Tibial nerve (tissue), 4 donors: ENCODE measurements at places on chromosomes 13 and 19.
A peak's percentile ranks its signal among the peaks of the same experiment; 100 is the strongest.

DNA sequence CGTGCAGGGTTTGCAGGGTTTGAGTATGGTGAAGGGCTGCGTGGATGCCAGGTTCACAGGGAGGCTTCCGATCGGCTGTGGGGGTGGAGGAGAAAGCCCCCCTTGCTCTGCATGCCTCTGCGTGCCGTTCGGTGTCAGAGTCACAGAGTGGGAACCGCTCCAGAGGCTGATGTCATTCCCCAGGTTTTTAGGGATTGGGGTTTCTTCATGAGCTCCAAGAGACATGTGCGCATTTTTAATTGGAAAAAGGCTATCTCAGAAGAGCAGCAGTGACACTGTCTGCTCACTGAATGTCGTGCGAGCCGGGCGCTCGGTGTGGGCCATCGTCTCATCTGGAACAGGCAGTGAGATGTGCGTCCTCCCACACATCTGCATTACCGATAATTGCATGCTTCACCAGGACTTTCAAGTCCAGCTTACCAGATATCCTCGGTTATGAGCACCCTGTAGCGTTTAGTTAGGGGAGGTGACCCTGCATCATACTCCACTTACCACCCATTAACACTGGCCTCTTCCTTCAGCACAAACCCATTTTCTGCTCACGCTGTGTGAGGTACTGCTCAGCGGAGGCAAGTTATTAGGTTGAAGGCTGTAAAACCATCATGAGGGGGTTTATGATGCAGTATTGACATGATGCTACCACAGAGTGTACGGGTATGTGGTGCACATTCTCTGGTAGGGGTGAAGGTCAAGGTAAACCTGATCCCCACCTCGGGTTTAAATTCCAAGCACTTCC, 1.7 kb downstream of the MCF2L start:
- no peak for DNase-seq

GRCh38 chr19:34041925-34042521, 130.3 kb upstream of the LSM14A start:
- DNase-seq: peak; percentile 68

DNA sequence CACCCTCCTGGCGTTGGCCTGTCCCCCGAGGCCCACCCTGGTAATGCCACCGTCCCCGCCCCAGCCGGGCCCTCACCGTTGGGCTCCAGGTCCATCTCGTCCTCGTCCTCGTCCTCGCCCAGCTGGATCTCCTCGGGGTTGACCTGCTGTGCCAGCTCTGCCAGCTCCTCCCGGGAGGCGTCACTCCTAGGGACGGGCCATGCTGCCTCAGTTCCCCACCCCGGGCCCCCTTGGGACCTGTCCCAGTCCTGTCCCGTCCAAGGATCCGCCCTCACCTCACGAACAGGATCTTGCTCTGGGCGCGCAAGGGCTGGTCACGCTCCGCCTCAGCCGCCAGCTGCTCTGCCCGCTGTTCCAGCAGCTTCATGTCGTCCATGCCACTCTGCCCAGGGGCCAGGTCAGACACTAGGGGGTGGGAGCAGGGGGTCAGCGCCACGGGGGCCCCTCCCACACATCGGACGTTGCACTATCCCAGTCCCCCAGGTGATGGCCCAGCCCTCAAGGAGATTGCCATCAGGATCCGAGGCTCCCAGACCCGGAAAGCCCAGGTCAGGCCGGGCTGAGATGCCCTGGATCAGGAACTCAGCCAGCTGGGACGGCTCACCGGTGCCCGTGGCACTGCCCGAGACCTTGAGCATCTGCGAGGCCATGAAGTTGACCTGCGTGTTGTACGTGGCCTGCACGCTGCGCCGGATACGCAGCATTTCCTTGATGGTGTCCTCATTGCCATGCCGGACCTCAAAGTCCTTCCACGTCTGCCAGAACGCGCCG, 9.5 kb downstream of the XAB2 start:
- DNase-seq: no peak

- DNase-seq: no peak
Measured at GRCh38 chr13:44397766-44398223, 24.2 kb downstream of the SERP2 start.

DNA sequence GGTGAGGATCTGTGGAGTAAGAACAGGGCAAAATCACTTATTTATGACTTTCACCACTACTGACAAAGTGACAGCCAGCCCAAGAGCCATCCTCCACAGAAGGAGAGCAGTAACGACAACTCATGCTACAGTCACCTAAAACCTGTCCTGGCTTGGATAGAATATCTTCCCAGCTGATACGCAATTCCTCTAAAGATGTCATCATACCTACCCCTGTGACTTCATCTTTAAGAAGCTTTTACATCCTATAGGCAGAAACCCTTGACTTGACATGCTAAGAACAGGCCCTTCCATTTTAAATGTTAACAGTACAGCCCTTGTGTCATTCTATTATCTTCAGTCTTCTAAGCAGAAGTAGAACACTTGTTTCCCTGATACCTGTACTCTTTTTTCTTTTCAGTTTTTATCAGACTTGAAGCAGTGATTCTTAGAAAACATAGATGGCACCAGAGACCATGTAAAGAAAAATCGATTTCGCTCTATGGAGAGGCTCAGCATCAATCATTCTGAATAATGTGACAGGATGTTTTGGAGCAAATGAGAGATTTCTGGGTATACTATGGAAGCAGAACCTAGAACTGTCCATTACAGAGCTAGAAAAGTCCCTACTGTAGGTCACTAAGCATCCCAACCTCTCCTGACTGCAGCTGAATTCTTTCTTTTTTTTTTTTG, 20.1 kb downstream of the STOML3 start:
- no peak for DNase-seq

DNA sequence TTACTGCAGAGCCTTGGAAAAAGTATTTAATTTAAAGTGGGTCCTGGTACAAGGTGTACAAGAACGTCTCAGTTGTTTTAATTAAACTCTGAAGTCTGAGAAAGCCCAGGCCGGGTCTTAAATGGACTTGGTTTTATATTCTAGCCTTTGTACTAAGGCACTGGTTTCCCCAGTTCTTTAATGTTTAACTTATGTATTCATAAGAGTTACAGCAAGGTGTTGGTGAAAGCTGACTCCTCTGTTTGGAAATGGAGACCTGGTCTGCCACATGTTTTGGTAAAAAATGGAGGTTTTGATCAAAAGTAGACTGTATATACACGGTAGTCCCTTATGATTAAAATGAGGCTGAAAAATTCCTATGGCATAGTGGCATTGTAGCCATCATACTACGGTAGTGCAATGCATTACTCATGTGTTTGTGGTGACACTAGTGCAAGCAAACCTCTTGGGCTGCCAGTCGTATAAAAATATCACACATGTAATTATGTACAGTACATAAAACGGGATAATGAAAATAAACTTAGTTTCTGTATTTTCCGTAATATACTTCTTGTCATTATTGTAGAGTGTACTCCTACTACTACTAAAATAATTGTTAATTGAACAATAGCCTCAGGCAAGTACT, 883.4 kb upstream of the SPRY2 start:
- DNase-seq: no peak

GRCh38 chr19:36773223-36773579, 594 bp upstream of the ZNF850 start:
- no peak for DNase-seq

GRCh38 chr13:92103689-92104153, 705.3 kb downstream of the GPC5 start:
- DNase-seq: no peak

DNA sequence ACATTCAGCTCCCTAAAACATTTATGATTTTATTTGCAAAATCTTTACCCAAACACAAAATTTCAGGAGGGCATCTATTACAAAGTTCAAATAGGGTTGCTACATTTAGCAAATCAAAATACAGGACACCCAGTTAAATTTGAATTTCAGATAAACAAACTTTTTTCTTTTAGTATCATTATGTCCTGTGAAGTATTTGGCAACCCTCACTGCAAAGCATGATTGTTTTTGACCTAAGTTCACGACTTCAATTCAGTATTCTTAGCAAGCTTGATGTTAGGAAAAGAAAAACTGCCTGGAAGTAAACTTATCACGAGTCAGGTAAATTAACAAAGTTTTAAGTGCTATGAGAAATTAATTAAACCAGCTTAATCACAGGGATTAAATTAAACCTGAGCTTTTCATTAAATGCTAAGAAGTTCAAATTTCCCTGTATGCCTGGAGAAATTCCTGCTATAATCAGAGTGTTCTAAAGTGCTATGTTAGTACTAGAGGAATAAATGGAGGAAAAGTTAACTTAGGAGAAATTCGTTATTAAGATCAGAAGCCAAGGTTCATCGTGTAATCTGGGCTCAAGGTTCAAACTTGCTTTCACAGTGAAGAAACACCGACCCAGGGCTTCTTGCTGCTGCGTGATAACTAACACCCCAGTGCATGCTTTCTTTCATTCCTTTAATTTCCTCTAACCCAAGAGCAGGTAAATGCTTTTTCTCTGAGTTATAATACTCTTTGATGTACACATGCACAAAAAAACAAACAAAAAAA, 298.1 kb downstream of the FOXO1 start:
- no peak for DNase-seq

DNA sequence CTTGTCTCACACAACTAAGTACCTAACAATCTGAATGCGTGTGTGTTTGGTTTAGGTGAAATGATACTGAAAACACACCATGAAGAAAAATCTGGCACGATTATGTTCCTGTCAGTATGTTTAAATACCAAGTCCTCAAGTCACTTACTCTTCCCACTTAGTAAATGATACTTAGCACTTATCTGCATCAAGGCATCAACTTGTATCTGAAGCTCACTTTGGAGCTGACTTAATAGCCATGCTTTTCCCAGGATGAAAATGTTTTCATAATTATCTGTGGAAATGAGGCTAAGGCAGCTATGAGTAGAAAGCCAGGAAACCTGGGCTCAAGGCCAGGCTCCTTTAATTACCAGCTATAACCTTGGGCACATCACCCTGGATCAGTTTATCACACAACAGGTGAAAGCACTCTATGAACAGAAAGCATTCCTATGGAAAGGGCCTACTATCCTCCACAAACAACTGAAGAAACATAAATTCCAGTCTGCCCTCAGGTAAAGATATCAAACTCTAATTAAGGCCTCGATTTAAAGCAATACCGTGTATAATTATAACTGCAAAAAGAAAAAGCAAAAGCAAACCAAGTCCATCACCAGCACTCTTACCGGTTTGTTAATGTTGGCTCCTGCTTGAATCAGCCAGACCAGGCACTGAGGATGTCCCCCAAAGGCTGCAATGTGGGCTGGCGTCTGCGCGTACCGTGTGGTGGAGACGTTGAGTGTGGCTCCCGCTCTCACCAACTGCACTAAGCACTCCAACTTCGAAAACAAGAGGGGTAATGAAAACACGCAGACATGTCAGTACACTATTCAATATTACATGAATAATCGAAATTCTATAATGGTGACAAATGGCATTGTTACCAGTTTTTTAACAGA, 4.6 kb downstream of the ANKRD10 start:
- DNase-seq: no peak

- no peak for DNase-seq
Measured at GRCh38 chr19:56423985-56424353, 19.8 kb downstream of the ZNF583 start.

- DNase-seq: peak; percentile 9
Measured at GRCh38 chr13:51222037-51222685, at the start of gene FAM124A. TSS of gene FAM124A (plus strand) at chr13:51222398. CDS start at chr13:51222502, 104 bp downstream.

GRCh38 chr19:30029721-30030510, 87.9 kb downstream of the URI1 start:
- DNase-seq: no peak

DNA sequence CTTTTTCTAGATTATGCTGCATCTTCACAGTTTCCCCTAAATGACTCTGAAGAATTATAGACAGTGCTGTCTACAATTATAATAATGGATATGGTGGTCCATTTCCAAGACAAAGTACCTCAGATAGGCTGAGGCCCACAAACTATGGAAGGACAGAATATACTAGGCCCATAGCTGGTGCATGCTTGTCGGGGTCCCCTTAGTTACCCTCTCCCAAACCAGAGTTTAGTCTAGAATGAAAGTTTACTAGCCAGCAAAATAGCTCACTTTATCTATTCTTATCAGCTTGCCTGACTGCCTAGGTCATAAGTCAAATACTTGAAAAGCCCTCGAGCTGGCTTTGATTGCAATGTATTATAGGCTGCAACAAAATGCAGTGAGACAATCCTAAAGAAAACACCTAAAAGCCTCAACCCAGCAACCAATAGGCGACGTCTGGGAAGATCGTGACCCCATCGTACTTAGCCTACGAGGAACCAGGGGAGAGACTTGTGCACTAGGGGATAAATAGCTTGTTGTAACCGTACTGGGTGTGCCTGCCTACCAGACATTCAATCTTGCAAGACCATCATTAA, 785 bp upstream of the IGFL2 start:
- no peak for DNase-seq

DNA sequence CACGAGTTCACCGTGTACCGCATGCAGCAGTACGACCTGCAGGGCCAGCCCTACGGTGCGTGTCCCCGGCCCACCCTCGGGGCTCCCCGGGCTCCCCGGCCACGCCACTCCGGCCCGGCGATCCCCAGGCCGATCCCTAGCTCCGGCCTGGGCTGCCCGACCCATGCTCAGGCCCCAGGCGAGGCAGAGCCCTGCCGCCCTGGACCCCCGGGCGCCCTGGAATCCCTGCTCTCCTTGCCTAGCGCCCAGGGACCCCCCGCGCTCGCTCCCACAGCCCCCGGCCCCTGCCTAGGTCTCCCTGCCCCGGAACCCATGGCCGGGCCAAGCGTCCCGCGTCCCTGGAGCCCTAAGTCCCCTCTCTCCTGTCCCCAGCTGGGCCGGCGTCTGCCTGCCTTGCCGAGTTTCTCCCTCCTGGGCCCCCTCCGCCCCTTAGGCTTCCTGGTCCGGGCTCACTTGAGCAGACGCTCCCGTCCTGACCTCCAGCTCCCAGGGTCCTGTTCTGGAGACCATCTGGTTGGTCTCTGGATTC, 494 bp downstream of the NCLN start:
- DNase-seq: no peak

GRCh38 chr19:3478409-3479176, 1.7 kb downstream of the SMIM24 start:
- no peak for DNase-seq

GRCh38 chr19:18340990-18341868, 831 bp downstream of the PGPEP1 start:
- DNase-seq: peak; percentile 21

GRCh38 chr19:42129399-42130253, 2.6 kb downstream of the POU2F2 start:
- DNase-seq: peak; percentile 31

- DNase-seq: no peak
Measured at GRCh38 chr13:22736084-22736767, 444.6 kb upstream of the SGCG start.

DNA sequence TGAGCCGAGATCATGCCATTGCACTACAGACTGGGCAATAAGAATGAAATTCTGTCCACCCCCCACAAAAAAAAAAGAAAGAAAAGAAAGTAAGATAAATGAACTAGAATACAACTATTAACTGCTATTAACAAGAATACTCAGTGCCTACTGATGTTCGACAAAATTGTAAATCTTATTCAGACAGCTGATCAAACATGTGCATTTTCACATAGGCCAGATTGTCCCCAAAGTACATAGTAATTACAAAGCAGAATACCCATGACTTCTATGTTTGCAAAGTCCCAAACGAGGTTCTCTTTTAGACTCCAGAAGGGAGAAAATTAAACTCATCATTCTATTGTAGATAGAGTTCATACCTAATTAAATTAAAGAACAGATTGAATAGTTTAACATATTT, 113.4 kb downstream of the UFM1 start:
- no peak for DNase-seq

- DNase-seq: no peak
Measured at GRCh38 chr13:59299584-59299983, 864.1 kb downstream of the DIAPH3 start.

- no peak for DNase-seq
Measured at GRCh38 chr13:109154546-109154945, 525.1 kb downstream of the MYO16 start.
